Ecto neural progenitor cell (in vitro differentiated cells): ENCODE measurements at places on chromosomes 11 and 22.

DNA sequence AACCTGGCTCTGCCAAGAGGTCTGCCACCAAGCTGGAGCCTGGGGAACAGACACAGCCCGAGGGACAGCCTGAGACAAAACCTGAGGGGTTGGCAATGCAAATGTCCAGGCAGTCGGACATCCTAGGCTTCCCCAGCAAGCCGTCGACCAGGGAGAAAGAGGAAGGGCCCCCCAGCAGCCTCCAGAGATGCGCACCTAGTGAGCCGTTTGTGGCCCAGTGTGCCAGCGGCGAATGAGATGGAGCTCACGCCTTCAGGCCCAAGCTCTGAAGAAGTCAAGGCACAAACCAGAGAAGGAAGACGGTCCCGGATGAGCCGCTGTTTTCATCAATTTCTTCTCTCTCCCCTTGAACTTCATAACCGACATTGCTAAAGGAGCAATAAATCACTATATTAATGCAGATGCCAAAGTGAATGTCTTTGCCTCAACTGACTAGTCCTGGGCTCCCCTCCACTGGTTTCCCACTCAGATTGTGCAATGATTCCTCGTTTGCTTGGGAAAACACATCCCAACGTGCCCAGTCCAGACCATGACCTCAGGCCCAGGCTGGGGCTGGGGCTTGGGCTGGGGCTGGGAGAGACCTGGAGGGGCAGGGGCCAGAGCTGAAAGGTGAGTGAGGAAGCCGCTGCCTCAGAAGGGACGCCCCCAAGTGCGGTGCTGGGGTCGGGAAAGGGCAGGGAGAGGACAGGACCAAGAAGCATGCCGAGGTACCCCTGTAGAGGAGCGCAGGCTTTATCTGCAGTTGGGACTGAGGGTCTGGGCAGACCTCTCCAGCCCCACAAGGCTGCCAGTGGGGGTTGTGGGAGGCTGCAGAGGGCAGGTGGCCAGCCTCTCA lies 3.5 kb upstream of the DGCR2 start:
- DNase-seq: no peak

- DNase-seq: no peak
These were observed 123.2 kb upstream of the SORL1-AS1 start for GRCh38 chr11:121575963-121576290.

DNA sequence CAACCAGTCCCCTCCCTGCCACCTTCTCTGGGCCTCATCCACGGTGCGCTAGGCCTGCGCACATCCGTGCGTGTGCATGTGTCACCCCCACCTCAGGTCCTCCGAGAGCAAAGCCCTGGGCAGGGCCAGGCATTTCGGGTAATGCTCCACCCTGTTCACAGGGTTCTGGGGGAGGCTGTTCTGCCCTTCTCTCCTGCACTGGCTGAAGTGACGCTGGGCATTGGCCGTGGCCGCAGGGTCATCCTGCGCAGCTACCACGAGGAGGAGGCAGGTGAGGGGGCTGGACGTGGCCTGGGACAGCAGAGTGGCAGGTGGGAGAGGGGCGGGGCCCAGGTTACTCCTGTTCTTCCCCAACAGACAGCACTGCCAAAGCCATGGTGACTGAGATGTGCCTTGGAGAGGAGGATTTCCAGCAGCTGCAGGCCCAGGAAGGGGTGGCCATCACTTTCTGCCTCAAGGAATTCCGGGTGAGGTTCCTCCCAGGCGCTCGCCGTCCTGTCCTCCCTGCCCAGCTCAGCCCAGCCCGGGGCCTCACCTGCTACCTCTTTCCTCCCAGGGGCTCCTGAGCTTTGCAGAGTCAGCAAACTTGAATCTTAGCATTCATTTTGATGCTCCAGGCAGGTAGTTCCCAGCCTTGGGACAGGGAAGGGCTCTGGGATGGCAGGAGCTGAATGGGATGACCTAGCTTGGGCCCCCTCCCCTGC lies 3.9 kb downstream of the RAD9A start:
- DNase-seq: no peak

DNA sequence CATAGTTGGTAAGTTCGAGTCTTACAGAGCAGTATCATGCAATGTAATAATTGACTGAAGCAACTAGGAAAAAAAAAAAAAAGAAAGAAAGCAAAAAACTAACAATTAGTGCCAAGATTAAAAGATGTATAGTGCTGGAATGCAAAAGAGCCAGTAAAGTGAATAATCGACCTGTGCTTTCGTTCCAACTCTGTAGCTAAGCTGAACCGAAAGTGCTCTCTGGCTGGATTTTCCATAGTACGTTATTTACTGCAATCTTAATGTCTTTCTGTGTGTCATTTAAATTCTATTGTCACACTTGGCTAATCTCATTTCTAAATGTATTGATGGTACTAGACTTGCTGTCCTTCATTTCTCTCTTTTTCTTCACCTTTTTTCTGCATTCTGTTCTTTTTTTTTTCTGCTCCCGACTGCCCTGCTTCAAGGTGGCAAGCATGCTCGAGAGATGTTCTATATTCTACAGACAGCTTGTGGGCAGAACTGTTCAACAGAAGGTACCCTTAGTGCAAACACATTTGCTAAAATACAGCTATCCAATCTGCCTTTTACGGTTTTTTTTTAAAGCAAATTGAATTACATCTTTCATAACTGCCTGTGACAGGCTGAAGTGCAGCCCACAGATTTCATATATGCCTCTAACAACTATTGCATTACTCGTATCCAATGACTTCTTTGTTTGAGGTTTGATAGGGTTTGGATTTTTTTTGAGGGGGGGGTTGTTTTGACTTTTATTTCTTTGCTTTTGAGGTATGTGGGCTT lies 204.2 kb upstream of the MTNR1B start:
- no peak for DNase-seq

DNA sequence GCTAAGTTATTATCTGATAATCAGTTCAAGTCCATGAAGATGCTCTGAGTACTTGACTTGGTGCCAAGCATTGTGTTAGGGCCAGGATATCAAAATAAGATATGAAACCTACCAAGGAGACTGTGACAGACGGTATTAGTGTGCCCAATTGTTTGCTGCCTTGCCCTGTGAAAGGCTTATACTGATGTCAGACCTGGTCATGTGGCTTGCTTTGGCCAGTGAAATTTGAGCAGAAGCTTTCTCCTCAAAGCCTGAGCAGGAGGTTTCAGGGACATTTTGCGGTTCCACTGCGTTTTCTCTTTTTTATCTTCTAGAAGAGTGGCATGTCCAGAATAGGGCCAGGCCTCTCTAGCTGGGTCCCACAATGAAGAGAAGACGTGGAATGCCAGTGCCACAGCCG lies 15.8 kb upstream of the PKNOX2 start:
- DNase-seq: no peak

DNA sequence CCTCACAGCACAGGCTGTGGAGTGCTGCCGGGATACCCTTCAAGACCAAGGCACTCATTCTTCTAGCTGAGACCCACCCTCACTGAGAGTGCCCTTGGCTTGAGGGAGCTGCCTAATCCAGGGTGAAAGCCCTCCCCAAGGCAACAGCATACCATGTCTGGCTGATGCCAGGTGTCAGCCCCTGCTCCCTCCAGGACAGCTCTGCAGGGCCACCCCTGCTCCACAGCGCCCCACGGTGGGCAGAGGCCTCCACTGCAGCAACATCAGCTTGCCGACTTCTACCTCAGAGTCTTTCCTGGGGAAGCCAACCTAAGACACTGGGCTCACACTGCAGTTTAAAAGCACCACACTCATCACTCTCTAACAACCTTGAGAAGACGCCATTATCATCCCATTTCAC lies 29.0 kb downstream of the TTLL1 start:
- peak; percentile 86 for DNase-seq

GRCh38 chr22:22818861-22819855 lies 68.5 kb upstream of the IGLL5 start:
- DNase-seq: no peak
